ENCODE measurements at places on chromosomes 11 and 22. TPM values are rescaled to one million over a fixed set of nuclear protein-coding genes. Genes with fewer than 3 reads are reported as not detected.

The OR8D4 gene
- not detected for total RNA-seq

The TRIM34 gene
- total RNA-seq: 5.0 TPM

The CATSPER1 gene
- total RNA-seq: not detected

The OSM gene
- total RNA-seq: not detected

The CFAP300 gene
- total RNA-seq: 1.6 TPM

The GGTLC3 gene
- total RNA-seq: not detected

The OR56B1 gene
- total RNA-seq: not detected

The FGF3 gene
- not detected for total RNA-seq

The DDX25 gene
- total RNA-seq: 0.17 TPM

The APOC3 gene
- not detected for total RNA-seq

The TYMP gene
- 41.0 TPM for total RNA-seq

The CCDC87 gene
- total RNA-seq: 0.46 TPM

The FJX1 gene
- 2.1 TPM for total RNA-seq

The KCNJ1 gene
- total RNA-seq: not detected

The CYP2D6 gene
- total RNA-seq: 0.52 TPM

The EPS8L2 gene
- total RNA-seq: 23.5 TPM

The POU2F3 gene
- not detected for total RNA-seq

The GPR83 gene
- total RNA-seq: 0.17 TPM

The TMEM191C gene
- 5.1 TPM for total RNA-seq

The ARHGEF17 gene
- total RNA-seq: 141 TPM

The ANO1 gene
- total RNA-seq: 53.3 TPM

The THAP7 gene
- 36.9 TPM for total RNA-seq

The OR52N2 gene
- not detected for total RNA-seq

The LRP5 gene
- 34.0 TPM for total RNA-seq

The TYR gene
- not detected for total RNA-seq

The LMNTD2 gene
- total RNA-seq: 3.1 TPM

The CFL1 gene
- 773 TPM for total RNA-seq

The CTTN gene
- 164 TPM for total RNA-seq

The MOV10L1 gene
- total RNA-seq: 0.83 TPM

The RFPL3 gene
- not detected for total RNA-seq

All from esophagus muscularis mucosa (tissue), 4 donors.